AG08396 (cell line): ENCODE measurements at places on chromosomes 11 and 22.

DNA sequence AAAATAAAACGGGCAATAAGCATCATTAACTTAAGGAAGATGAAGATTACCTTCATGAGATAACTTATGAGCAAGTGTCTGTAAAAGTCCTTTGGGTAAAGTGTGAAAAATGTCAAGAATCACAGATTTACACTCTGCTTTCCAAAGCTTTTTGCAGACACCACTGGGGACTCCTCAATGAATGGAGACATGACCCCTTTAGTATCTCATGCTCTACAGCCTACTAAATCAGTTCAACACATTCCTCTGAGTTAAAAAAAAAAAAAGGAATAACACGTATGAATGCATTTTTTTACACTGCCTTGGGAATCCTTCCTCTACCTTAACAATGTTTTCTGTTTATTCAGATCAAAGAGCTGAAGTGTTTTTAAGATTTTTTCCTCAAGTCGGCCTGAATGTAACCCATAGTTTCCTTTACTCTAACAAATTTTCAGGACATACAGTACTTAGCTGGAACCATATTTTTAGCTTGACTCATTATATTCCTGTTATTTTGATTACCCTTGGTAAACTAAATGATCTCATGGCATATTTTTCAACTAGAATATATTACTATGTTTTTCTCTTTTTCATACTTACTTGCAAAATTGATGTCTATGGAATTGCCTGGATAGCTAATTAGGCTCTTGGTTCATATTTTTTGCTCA is 25.9 kb upstream of the RAB30 start:
- no peak for DNase-seq

GRCh38 chr22:47653921-47654320 is 891.5 kb downstream of the TBC1D22A start:
- DNase-seq, result no peak

DNA sequence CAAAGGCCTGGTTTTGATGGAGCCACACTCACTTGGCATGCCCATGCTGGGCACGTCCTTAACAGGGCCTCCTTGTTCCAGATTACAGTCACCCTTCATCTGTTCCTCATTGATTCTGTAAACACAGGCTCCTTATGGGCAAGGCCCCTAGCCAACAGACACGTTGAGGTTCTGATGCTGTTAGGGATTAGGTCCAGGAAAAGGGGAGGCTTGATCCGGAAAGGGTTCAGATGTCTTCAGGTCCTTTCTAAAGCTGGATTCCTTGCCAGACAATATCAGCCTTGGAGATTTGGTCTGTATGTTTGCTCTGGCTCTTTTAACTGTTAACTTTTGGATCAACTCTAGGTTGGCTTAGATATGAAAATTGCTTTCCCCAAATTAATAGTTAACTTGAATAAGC is 46.9 kb upstream of the PRSS23 start:
- DNase-seq, result no peak

DNA sequence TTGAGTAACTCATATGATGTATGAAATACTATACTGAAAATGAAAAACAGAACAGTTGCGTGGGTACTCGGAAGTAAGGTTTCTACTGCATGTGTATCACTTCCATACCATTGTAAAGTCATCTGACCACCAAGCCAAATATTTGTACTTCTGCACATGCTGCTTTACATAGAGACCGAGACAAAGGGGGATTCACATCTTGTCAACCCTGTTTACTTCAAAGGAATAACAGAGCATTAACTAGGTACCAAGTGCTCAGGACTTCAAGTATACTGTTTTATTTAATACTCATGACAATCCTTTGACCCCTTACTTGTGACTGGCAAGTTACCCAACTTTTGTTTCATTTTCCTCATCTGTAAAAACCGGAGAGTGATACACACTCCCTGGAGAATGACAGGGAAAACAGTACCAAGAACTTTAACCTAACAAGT is 9.9 kb downstream of the MAPK1 start:
- DNase-seq, result no peak

DNA sequence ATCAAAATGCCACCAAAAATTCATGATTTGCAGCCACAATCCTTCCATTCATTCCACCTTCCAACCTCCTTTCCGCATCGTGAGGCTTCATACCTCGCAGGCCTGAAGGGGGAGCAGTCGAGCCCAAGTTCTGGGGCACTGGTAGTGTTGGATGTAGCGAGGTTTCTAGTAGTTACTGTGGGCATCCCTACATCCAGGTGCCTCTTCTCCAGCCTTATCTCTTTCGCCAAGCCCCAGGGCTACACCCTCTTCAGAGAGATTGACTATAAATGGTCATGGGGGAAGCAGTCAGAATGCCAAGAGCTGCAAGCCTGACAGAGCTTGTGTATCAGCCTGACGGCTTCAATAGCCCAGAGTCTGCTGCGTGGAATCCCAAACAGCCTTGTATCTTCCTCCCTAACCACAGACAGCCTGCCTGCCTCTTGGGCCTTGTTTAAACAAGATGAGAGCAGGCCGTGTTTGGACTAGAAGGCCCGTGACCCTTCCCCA is 28.9 kb downstream of the CLMP start:
- DNase-seq, result peak; percentile 72

DNA sequence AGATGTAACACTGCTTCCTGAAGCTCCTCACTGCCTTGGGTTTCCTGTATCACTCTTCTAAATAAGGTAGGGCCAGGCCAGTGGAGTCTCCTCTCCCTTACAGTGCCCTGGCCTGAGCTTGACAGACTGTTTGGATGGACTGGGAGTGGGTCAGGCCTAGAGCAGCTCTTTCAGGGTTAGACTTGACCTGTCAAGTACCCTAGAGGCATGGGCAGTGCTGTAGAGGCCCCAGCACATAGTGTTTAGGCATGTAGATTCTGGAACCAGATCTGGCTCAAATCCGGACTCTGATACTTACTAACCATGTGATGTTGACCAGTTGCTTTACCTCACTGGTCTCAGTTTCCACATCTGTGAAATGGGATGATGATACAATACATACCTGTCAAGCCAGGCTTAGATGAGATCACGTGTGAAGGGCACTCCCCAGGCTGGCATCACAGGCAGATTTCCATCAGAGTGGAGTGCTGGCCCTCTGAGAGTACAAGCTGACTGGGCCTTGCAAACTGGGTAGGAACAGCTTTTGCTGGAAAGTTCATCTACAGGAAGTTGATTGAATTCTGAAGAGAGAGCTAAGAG is 1.4 kb upstream of the MICAL2 start:
- DNase-seq, result no peak

DNA sequence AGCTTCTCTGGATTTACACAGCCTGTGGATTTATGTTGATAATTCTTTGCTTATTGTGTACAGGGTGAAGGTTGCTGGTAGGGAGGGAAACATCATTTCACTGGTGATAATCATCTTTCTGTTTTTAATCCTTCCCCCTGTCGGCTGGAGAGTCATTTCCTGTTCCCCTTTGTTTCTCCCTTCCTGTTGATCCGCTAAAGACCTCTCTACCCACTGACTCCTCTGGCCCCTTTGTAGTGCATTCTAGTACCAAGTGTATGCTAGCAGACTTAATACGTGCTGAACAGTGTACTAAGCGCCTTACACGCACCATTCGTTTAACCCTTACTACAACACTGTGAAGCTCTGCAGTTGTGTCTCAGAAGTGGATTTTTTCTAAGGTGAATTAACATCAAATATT is 19.0 kb upstream of the OR9Q1 start:
- no peak for DNase-seq

DNA sequence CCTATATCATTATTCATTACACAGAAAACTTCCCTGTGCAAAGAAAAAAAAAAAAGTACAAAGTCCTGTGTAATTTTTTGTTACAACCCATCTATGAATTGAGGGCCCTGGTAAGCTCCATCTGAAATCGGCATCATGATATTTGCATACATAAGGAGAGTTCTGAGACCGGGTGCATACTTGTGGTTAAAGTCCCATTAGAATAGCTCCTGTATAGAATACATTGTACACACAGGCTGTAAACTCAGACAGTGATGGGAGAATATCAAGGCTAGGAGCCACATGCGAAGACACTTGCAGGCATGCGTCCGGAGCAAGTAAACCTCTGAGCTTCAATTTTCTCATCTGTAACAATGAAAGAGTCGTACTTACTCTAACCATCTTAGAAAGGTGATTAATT is 353.2 kb downstream of the ETS1 start:
- DNase-seq, result no peak

DNA sequence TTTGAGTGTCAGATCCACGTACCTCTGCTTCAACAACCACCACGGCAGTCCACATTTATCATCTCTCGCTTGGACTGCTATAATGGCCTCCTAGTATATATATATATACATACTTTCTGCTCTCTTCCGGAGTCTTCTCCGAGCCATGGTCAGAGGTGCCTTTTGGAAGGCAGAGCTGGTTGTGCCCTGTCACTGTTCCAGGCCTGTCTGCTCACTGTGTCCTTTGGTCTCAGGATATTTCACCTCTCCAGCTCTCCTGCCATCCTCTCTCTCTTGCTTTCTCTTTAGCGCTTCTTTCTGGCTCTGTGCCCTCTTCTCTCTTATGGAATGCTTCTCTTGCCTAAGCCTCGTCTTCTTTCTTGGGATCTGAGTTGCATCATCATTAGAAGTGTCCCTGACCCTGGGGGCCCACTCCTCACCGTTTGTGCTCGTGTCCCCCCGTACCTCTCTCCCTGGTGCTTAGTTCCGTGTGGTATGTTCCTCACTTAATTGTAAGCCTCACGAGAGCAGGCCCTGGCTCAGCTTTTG is 86.1 kb upstream of the RASSF10 start:
- no peak for DNase-seq

DNA sequence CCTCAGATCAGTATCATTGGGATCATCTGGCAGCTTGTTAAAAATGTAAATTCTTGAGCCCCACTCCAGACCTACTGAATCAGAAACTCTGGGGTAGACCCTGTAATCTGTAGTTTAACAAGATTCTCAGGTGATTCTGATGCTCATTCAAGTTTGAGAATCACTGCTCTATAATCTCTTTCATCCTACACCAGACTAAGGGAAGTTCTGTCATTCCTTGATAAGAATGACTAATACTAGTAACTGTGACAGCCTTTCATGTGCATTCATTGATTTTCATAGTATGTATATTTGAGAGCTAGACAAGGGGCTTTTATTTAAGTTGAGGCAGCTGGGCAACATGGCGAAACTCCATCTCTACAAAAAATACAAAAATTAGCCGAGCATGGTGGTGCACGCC is 30.0 kb downstream of the NAT10 start:
- DNase-seq, result no peak

GRCh38 chr22:19464546-19464945 is 14.4 kb downstream of the UFD1 start:
- DNase-seq, result no peak

- DNase-seq, result no peak
Observed at GRCh38 chr22:21734540-21735199, 924 bp downstream of the YPEL1 start.

- no peak for DNase-seq
Observed at GRCh38 chr11:35230388-35230787, 91.4 kb downstream of the CD44 start.

- DNase-seq, result peak; percentile 75
Observed at GRCh38 chr22:18110194-18110953, at the start of gene TUBA8. TUBA8 (plus strand) TSS chr22:18110809; CDS start chr22:18110866, 57 bp downstream.

DNA sequence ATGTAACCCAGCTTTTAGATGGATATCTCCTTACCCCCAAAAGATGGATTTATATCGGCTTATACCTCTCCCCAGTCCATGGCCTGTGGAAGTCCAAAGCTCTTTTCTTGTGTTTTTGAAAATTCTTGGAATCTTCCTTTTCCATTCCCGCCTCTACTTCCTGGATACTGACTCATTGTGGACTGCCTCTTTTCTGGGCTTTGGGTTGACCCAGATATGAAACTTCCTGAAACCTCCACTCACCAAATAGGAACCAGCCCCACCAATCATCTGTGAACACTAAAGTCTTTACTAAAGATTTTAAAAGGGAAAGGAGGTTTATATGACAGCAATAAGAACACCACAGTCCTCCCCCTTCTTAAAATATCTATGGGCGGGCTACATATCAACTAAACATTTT is 163.4 kb upstream of the SYN3 start:
- DNase-seq, result no peak

GRCh38 chr11:23473782-23474181 is 613.5 kb upstream of the CCDC179 start:
- DNase-seq, result no peak

DNA sequence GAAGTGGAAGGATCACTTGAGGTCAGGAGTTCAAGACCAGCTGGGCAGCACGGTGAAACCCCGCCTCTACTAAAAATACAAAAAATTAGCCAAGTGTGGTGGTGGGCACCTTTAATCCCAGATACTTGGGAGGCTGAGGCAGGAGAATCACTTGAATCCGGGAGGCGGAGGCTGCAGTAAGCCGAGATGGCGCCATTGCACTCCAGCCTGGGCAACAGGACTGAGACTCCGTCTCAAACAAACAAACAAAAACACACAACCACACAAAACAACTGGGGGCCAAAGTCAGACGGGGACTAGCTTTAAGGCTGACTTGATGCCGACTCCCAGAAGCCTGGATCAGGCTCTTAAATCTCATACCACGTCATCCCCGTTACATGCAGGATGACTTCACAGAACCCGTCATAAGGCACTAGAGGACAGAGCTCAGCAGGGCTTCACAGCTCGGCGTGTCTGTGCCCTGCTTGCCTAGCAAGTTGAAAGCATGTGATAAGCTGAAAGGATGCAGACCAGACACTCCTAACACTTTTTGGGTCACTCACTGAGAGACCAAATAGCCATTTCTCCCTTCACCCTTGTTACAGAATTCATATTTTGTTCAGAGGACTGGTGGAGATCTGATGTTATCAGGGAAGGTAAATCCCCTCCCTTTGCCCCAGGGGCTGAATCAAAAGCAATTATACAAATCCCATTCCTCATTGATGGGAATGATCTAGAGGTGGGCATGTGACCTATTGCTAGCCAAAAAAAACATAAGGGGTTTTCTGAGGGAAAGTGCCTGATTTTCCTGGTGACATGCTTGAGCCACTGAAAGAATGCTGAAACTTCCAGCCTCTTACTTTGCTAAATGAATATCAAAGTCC is 65.4 kb downstream of the GAB2 start:
- DNase-seq, result no peak

GRCh38 chr11:107669893-107670601 is 41.8 kb downstream of the SLN start:
- DNase-seq, result no peak

GRCh38 chr11:37322333-37323194 is 724.5 kb upstream of the RAG2 start:
- DNase-seq, result no peak

DNA sequence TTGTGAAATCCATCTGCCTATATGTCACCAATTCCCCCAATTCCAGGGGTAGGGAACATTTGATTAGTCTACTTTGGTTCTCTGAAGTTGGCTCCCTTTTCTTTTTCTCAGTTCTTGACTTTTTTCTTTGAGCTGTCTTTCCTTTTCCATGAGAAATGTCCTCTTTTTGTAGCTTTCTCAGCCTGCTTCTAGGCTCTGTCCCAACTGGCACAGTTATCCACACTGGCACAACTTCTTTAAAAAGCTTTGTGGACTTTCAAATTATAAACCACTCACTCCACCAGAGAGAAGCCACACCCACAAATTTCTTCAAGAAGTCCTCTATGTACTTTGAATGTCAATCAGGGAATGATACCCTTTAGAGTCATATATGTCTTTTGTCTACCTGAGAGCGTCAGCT is 100.5 kb downstream of the TTC17 start:
- no peak for DNase-seq
